ENCODE measurements at places on chromosomes 5 and 9.
A peak's percentile ranks its signal among the peaks of the same experiment; 100 is the strongest.

DNA sequence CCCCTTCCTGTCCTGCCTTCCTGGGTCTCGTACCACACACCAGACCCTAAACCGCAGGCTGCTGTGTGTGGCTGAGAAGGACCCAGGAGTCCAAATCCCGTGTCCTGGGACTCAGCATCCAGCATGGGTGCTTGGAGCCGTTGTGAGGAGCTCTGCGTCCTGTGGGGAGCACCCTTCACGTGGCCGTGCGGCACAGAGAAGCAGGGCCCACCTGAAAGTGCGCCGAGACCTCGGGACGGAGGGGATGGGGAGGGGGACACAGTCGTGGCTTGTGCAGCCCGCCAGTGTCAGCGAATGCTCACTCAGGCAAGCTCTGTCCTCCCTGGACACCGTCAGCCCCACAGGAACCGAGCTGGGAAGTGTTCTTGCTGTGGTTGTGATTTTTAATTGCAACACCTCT lies 244.6 kb downstream of the CACNA1B start:
- ATAC-seq: no peak

DNA sequence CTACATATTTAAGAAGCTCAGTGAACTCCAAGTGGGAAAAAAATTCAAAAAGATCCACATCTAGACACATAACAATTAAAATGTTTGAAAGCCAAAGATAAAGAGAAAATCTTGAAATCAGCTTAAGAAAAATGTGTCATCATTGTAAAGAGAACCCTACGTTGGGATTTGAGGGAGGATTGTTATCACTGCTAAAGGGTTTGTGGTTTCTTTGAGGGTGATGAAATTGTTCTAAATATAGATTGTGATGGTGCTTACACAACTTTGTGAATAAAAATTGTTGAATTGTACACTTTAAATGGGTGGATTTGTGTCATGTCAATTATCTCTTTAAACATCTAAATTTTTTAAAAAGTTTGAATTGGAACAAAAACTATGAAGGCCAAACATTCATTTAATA lies 92.2 kb upstream of the ADAMTS19 start:
- no peak for ATAC-seq

DNA sequence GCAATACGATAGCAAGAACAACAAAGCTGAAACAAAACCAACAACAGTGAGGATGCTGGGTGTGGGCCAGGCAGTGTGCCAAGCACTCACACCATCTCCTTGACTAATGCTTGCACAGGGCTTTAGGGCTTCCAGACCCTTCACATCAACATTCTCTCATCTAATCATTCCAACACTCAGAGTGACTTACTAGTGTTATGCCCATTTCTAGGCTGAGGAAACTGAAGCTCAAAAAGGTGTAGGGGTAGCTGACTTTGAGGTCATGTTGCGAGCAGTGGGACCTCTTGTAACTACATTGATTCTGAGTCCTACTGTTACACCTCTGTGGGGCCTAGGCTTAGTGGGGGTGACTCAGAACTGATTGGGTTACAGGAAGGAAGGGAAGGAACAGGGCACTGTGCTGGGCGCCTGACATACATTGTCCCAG lies 9.7 kb downstream of the ANGPTL2 start:
- ATAC-seq: no peak

DNA sequence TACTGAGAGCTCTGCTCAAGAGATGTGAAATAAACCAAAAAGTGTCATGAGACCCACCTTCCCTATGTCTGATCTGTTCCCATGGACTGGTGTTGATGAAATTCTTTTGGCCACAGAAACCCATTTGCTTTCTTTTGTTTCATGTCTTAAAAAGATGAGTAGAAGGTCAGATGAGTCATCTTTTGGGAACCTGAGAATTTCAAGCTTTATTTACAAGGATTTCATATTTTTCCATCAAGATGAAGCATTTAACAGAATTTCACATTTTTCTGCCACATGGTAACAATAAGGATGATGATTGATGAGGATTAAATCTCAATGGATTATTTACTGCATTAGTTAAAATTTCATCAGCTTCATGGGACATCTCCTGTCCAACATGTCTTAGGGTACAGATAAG lies 337.8 kb downstream of the DEPDC1B start:
- no peak for ATAC-seq

- no peak for ATAC-seq
Measured at GRCh38 chr5:83277154-83277553, 194.4 kb upstream of the VCAN start.

DNA sequence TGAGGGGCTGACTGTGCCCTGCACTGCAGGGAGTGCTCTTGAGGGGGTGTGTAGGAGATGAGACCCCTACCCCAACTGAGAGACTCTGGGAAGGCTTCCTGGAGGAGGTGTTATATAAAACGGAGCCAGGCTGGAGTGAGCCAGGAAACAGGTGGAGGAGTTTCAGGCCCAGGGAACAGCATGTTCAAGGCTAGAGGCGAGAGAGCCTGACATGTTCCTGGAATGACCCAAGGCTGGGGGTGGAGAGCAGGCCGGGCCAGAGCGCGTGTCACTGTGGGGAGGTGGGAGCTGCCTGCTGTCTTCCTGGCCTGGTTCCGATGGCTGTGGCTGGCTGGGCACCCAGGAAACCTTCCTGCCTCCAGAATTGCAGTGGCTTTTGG lies 48.7 kb downstream of the RXRA start:
- ATAC-seq: no peak

DNA sequence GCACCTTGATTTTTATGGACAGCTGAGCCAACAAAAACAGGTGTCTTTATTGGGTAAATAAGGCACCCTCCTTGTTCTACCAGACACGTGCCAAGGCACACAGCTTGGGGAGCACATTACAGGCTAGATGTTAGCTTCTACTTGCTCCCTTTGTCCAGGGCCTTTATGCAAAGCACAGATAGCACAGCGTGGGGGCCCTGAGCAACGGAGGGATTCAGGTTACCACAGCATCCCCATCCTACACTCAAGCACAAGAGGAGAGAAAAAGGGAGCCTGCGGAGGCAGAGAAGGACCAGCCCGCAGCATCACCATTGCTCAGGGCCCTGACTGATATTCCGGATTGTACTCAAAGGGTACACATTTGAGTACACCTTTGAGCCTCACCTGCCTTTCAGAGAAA lies 181.7 kb upstream of the KIF2A start:
- no peak for ATAC-seq

GRCh38 chr5:78621291-78621738 lies 27.3 kb downstream of the LHFPL2 start:
- ATAC-seq: no peak

- no peak for ATAC-seq
Measured at GRCh38 chr9:27383524-27383923, 86.6 kb upstream of the EQTN start.

DNA sequence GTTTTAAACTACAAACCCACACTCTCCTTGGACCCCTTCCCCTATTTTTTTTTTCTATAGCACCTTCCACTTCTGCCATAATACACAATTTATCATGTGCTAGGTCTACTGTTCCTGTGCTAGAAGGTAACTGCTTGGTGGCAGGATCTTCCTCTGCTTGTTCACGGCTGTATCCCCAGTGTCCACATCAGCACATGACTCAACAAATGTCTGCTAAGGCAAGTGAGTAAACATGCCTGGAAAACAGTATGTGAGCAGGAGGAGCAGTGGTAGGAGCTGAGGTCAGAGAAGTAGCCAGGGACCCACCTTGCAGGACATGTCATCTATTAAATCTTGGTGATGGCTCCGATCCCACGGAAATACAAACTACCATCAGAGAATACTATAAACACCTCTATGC lies 79.4 kb downstream of the AUH start:
- ATAC-seq: no peak

- ATAC-seq: no peak
Measured at GRCh38 chr9:2234371-2234893, 219.3 kb downstream of the SMARCA2 start.

DNA sequence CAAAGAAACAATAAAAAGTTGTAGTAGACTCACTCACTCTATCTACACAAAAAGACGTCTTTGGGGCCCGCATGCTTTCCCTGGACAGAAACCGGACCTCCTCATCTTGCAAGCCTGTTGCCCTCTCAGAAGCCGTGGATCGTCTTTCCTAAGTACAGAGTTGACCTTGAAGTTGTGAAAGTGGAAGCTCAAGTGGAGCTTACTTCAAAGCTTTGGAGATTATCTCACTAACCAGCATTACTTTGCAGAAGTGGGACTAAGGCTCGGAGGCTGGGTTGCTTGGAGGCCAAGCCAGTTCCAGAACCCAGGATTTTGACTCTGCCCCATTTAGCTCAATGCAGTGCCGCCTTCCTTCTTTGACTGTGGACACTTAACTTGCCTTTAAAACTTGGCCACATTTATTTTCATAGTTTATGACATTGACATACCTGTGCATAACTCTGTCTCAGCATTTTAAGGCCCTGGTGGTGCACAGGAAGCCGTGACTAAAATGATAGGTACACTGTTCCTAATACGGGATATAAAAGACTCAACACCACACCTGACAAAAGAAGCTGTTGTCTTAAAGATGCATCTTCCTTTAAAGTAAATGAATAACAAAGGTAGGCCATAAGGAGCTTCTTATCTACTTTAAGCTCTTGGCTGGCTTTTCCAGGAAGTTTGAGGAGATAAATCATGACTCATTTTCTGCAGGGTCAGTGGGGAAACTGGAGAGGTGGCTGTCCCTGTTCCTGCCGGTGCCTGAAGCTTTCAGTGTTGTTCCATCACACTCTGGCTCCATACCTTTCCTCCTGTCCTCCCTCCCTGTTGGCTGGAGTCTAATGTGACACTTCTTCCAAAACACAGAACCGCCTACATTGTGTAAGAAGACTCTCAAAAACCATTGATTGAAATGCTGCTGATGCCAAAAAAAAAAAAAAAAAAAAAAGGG lies 10.7 kb downstream of the SLC25A25 start:
- peak; percentile 41 for ATAC-seq

- ATAC-seq: no peak
Measured at GRCh38 chr9:69086769-69087168, 51.2 kb downstream of the FXN start.

GRCh38 chr5:90529939-90530677 lies 724 bp upstream of the LYSMD3 start:
- peak; percentile 64 for ATAC-seq

- ATAC-seq: no peak
Measured at GRCh38 chr5:159911349-159911748, 4.9 kb upstream of the ADRA1B start.

DNA sequence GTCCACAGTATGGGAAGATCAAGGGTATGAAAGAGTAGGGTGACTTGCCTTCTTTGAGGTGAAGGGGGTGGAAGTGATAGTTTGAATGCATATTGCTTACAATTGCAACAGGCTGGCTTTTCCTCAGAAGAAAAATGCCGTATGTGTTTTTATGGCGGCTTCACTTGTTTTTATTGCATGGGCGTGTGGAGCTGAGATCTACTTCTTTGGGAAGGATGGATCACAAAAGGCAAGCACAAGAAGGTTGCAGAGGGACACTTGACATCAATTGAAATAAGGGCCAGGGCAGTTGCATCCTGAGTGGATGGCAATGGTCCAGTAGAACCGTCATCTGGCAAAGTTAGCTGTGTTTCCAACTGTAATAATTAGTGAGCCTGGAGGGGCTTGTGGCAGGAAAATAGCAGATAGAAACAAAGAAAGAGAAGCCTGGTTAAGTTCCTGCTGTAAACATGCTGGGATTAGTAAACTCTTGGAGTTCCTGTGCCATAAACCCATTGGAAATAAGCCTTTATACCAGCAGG lies 138.4 kb downstream of the NTRK2 start:
- ATAC-seq: no peak

GRCh38 chr5:100900142-100900795 lies 2.8 kb downstream of the ST8SIA4 start:
- ATAC-seq: peak; percentile 23

GRCh38 chr5:91141642-91142041 lies 241.5 kb downstream of the ARRDC3 start:
- no peak for ATAC-seq

GRCh38 chr5:67989456-67989855 lies 226.1 kb upstream of the PIK3R1 start:
- ATAC-seq: no peak

DNA sequence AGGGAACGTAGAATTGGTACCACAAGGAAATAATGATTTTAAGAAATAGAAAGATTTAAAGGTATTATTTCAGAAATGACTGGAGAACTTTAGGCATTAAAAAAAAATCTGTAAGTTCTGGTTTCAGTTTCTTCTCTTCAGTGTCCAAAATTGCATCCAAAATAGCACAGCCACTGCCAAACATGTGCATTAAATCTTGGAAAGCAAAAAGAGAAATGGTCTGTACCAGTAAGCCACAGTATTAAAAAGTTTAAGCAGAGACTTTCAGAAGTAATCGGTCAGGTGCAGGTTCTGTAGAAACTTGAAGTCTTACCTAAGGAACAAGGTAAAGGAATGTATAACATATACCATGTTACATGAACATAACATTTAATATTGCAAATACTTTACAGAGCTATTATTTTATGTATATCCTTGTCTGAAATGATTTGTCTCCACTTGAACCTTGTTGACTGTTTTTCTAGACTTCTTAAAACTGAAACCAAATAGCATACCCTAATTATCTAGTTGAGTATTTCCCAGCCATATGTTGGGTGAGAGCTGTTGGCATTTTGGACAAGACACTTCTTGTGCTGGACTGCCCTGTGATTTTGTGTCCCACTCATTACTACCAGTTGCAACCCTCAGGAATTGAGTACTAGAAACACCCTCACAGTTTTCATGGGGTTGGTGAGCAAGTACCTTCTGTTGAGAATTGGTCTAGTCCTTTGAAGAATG lies 32.1 kb downstream of the NIPBL start:
- ATAC-seq: no peak

GRCh38 chr9:98992885-98993569 lies 49.3 kb downstream of the COL15A1 start:
- ATAC-seq: peak; percentile 8

DNA sequence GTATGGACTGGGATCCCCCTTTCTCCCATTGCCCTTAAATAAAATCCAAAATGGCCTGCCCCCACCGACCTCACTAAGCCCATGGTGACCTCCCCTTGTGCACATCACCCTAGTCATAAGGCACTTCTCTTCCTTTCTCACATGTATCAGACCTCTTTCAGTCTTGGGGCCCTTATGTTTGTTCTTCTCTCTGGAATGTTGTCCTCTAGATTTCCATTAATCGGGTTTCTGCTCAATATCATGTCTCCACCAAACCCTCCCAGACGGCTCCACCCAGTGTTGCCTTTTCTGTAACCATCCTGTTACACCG lies 196.3 kb downstream of the ERCC6L2 start:
- ATAC-seq: no peak

- peak; percentile 70 for ATAC-seq
Measured at GRCh38 chr5:50667653-50668595, 1.5 kb downstream of the PARP8 start.

GRCh38 chr9:73270967-73271721 lies 119.5 kb downstream of the ANXA1 start:
- ATAC-seq: no peak

- ATAC-seq: no peak
Measured at GRCh38 chr5:121919046-121919445, 42.7 kb upstream of the SRFBP1 start.

GRCh38 chr9:123338710-123339665 lies 17.0 kb upstream of the CRB2 start:
- ATAC-seq: peak; percentile 78

GRCh38 chr9:76323490-76323889 lies 70.7 kb downstream of the RFK start:
- no peak for ATAC-seq
